ENCODE measurements at places on chromosomes 4 and X.

DNA sequence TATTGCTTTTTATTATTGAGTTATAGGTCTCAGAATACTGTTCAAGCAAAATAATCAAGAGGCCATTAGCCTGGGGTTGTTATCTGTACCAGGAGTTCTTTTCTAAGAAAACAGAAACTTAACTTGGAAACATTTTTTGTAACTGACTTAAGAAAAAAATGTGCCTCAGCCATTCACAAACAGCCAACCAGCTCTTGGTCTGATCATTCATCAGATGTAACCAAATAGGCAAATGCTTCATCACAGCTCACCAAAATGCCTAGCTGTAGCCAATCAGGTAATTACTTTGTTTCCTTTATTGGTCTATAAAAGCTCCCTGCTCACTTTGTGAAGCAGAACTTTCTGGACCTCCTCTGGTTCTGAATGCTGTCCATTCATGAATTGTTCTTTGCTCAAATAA lies 387.7 kb downstream of the FAT4 start:
- DNase-seq, result no peak

DNA sequence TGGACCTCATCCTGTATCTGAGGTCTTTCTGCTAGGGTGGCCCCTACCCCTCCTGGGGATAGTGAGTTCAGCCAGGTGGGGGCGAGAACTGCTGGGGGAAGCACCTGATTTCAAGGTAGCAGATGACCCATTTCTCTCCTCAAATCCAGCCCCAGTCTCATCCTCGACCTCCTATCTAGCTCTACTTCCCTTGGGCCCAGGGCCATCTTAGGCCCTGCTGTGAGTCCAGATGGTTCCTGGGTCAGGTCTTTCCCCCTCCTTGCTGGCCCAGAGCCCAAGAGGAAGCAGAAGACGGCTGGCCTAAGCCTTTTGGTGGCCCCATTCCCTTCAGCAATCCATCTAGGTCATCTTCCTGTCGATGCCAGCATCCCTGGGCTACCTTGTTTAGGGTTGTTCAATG lies 3.3 kb downstream of the CDK16 start:
- no peak for DNase-seq

DNA sequence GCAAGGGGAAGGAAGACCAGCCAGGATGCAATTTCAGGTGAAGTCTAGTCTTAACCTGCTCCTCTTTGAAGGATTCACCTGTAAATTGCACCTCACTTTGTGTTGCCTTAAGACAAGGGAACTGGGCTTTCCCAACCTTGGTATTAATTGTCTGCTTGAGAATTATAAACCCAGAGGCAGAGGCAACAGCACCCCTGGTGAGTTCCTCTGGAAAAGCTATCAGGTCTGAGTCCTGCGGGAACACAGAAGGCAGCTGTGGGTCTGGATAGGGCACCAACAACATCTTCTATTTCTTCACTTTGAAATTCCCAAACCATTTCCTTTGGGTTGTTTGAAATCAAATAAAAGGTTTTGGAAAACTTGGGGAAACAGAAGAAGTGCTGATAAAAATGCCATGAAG lies 109.2 kb upstream of the NPY2R start:
- no peak for DNase-seq

GRCh38 chrX:112536544-112536943 lies 143.2 kb downstream of the LHFPL1 start:
- no peak for DNase-seq

DNA sequence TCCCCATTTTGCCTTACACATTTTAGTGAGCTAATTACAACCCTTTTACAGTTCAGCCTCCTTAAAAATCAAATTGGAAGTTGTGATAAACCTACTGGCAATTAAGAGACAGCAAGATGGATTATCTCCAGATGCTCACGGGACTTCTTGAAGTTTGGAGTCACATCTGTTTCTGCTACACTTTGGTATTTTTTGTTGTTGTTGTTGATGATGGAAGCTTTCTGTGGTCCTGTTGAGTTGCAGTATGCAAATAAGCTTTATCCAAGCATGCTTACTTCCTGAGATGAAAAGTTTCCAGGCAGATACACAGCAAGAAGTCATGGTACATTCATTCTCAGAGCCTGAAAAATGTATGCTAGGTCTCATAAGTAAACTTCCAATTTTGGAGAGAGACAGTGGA lies 670.0 kb upstream of the AMOT start:
- no peak for DNase-seq

Data from RCC 7860 (cell line).